ENCODE measurements at places on chromosomes 11 and 22. TPM values are rescaled to one million over a fixed set of nuclear protein-coding genes. Genes with fewer than 3 reads are reported as not detected.

- no peaks in the 10 kb centered on the region for H3K36me3 ChIP-seq
- no peak overlapping the region for H3K27ac ChIP-seq
- no peaks in the 10 kb centered on the region for H3K27me3 ChIP-seq
- no peaks in the 10 kb centered on the region for H3K4me1 ChIP-seq
- DNase-seq = peak; percentile 62
Measured at GRCh38 chr11:123475469-123475868, 45.4 kb downstream of the GRAMD1B start.

DNA sequence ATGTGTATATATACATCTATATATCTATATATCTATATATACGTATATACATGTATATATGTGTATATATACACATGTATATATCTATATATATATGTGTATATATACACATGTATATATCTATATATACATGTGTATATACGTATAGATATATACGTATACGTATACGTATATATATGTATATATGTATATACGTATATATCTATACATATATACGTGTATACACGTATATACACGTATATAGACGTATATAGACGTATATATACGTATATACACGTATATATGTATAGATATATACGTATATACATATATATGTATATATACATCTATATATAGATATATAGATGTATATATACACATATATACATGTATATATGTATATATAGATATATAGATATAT, 25.1 kb upstream of the CAPRIN1 start:
- no peak overlapping the region for H3K4me3 ChIP-seq
- no peaks in the 10 kb centered on the region for H3K27me3 ChIP-seq
- no peak for DNase-seq
- H3K4me1 ChIP-seq = peaks cover 5% of the 10 kb centered on the region

- H3K4me1 ChIP-seq = no peaks in the 10 kb centered on the region
- H3K27ac ChIP-seq = no peak overlapping the region
- H3K27me3 ChIP-seq = no peaks in the 10 kb centered on the region
- DNase-seq = no peak
- no peak overlapping the region for H3K4me3 ChIP-seq
Measured at GRCh38 chr11:20103281-20103680, 57.0 kb downstream of the DBX1 start.

DNA sequence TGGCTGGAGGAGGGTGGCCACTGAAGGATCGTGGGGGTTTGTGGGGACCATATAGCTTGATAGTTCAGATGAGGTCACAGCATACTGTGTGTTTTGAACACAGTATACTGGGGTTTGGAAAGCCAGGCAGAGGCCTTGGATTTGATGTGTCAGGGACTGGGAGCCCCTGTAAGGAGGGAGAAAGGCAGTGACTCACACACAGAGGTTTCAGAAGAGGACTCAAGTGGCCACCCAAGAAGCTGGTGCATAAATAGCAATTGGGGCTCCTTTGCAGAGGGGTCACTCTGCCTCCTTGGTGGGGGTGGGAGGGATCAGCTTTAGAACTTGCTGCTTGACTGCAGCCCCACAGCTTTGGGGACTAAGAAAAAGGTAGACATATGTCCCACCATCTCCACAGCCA, 39.3 kb downstream of the SLC5A1 start:
- no peak overlapping the region for H3K27ac ChIP-seq
- peaks cover 18% of the 10 kb centered on the region for H3K4me1 ChIP-seq
- DNase-seq = no peak
- H3K36me3 ChIP-seq = no peaks in the 10 kb centered on the region

DNA sequence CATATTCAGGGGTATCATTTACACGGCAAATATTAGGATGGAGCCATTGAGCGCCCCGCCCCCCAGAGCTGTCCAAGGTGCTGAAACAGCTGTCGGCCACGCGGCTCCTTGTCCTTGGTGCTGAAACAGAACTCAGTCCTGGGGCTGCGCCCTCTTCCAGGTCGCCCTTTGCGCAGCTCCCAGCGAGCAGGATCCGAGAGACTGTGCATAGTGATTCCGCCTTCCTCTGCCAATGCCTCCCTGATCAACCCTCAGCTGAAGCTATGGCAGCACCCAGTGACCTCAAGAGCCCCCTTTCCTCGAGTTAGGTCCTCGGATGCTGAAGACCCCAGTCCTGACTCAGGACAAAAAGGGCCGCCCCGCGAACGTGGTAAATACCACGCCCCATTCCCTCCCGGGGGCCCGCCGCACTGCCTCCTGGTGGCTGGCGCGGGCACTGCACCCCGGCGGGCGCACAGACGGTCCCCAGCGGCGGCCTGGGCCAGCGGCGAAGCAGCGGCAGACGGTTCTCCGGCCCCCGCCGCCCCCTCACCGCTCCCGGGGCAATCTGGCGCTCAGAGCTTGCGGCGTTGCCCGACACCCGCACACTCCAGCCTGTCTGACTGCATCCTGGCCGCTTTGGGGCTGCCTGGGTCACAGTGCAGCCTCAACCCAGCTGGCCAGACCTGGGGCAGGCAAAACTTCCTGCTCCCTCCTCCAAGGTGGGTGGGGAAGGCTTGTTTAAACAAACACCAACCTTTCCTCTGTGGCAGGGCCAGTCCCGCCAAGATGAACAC, 13.4 kb downstream of the SYT7 start:
- H3K4me1 ChIP-seq = no peaks in the 10 kb centered on the region
- no peak overlapping the region for H3K4me3 ChIP-seq
- H3K27ac ChIP-seq = no peak overlapping the region
- H3K27me3 ChIP-seq = peaks cover 11% of the 10 kb centered on the region
- DNase-seq = peak; percentile 90

DNA sequence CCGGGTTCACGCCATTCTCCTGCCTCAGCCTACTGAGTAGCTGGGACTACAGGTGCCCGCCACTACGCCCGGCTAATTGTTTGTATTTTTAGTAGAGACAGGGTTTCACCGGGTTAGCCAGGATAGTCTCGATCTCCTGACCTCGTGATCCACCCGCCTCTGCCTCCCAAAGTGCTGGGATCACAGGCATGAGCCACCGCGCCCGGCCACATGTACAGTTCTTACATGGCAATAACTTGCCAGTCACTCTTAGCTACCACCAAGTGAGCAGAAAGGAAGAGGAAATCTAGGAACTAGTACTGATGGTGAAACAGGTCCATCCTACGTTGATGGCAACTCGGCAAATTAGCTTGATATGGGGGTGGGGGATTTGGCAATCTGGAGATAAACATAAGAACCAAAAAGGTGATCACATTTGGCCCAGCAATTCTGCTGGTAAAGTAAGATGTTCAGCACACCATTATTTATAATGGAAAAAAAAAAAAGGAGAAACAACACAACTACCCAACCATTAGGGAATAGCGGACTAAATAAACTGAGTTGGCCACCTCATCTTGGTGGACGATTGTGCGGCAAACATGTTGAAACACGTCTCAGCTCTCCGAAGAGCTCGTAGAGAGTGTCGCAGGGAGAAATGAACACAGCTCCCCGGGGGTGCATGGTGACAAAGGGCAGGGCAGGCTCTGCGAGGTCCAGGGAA, 5.3 kb downstream of the NLRP6 start:
- H3K4me1 ChIP-seq = peaks cover 6% of the 10 kb centered on the region
- no peak for DNase-seq
- no peaks in the 10 kb centered on the region for H3K36me3 ChIP-seq
- H3K4me3 ChIP-seq = no peak overlapping the region
- no peaks in the 10 kb centered on the region for H3K27me3 ChIP-seq

DNA sequence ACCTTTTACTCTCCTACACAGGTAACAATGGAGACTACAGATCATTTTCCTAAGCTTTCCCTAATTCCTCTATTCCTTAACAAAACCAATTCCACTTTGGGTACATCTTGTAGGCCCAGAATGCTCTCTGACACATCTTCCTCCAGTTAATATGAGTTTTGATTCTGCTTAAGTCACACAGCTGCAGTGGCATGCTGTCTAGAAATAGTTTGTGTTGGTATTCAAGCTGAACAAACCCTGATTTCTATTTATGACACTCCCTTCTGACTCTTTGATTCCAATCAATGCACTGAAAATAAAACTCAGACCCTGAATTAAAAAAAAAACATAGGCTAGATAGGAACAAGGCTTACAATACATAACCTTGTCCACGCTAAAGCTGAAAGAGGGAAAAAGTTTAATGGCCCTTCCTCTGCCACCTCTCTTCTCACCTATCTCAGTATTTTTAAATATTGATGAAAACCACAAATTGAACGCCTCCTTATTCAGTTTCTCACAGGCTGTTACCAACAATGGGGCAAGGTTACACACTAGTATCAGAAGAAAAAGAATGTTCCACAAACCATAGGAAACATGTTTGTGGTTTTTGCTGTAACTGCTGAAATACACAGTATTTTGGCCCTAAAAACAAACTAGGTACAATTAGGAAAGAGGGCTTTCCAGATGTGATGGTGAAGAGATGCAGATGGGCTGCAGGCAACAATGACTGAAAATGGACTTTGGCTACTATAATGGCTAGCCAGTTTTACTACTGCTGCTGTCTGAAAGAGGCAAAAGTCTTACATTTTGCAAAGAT, 35.7 kb upstream of the GAB2 start:
- H3K4me3 ChIP-seq = no peak overlapping the region
- no peaks in the 10 kb centered on the region for H3K36me3 ChIP-seq
- no peak for DNase-seq
- H3K27me3 ChIP-seq = no peaks in the 10 kb centered on the region

DNA sequence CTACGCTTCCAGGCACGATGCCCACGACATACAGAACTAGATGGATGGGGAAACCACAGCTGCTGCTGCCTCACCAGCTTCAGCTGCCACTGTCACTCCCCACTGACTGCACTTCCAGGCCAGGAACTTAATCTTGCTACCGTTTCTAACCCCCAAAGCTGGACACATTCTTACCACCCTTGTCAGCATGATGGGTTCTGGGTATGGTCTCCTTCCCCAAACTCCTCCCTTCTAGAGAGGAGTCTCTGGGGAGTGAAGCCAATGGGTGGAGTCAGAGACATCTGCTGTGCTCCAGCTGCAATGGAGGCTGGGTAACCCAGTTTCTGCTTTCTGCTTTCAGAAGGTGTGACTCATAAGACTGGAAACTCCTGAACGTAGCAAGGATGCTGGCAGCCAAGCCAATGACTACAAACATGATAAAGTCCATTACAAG, 87.0 kb upstream of the THY1 start:
- peak; percentile 64 for DNase-seq
- no peaks in the 10 kb centered on the region for H3K4me1 ChIP-seq
- H3K4me3 ChIP-seq = no peak overlapping the region
- no peak overlapping the region for H3K27ac ChIP-seq

- H3K36me3 ChIP-seq = no peaks in the 10 kb centered on the region
- no peaks in the 10 kb centered on the region for H3K27me3 ChIP-seq
- no peak for DNase-seq
Measured at GRCh38 chr11:64130618-64131017, 35.3 kb downstream of the MACROD1 start.

GRCh38 chr22:44211256-44211945, 30.7 kb downstream of the PARVG start:
- no peak for DNase-seq
- peaks cover 2% of the 10 kb centered on the region for H3K27me3 ChIP-seq
- peaks cover 6% of the 10 kb centered on the region for H3K4me1 ChIP-seq
- H3K27ac ChIP-seq = peak overlapping the region; percentile 60
- no peaks in the 10 kb centered on the region for H3K36me3 ChIP-seq
- H3K4me3 ChIP-seq = no peak overlapping the region

- no peaks in the 10 kb centered on the region for H3K36me3 ChIP-seq
- no peak overlapping the region for H3K4me3 ChIP-seq
- peak; percentile 47 for DNase-seq
- H3K4me1 ChIP-seq = peaks cover 3% of the 10 kb centered on the region
- H3K27ac ChIP-seq = no peak overlapping the region
Measured at GRCh38 chr11:120304526-120304925, 20.6 kb upstream of the TLCD5 start.

GRCh38 chr11:1933416-1934334, 13.5 kb upstream of the MRPL23 start:
- H3K27me3 ChIP-seq = no peaks in the 10 kb centered on the region
- H3K4me1 ChIP-seq = peaks cover 17% of the 10 kb centered on the region
- H3K36me3 ChIP-seq = no peaks in the 10 kb centered on the region
- no peak overlapping the region for H3K4me3 ChIP-seq
- H3K27ac ChIP-seq = no peak overlapping the region
- DNase-seq = no peak

GRCh38 chr11:15816260-15816871, 540.0 kb downstream of the SOX6 start:
- H3K27me3 ChIP-seq = no peaks in the 10 kb centered on the region
- H3K36me3 ChIP-seq = no peaks in the 10 kb centered on the region
- peak; percentile 24 for DNase-seq
- H3K4me3 ChIP-seq = no peak overlapping the region

DNA sequence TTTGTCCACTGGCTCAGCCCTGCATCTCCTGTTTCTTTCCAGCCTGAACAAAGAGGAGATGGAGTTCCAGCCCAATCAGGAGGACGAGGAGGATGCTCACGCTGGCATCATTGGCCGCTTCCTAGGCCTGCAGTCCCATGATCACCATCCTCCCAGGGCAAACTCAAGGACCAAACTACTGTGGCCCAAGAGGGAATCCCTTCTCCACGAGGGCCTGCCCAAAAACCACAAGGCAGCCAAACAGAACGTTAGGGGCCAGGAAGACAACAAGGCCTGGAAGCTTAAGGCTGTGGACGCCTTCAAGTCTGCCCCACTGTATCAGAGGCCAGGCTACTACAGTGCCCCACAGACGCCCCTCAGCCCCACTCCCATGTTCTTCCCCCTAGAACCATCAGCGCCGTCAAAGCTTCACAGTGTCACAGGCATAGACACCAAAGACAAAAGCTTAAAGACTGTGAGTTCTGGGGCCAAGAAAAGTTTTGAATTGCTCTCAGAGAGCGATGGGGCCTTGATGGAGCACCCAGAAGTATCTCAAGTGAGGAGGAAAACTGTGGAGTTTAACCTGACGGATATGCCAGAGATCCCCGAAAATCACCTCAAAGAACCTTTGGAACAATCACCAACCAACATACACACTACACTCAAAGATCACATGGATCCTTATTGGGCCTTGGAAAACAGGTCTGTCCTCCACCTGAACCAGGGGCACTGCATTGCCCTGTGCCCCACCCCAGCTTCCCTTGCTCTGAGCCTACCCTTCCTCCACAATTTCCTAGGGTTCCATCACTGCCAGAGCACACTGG, 5.0 kb downstream of the FTH1 start:
- H3K4me1 ChIP-seq = peaks cover 21% of the 10 kb centered on the region
- H3K4me3 ChIP-seq = no peak overlapping the region
- no peak for DNase-seq
- no peaks in the 10 kb centered on the region for H3K36me3 ChIP-seq
- H3K27me3 ChIP-seq = no peaks in the 10 kb centered on the region
- H3K27ac ChIP-seq = peak overlapping the region; percentile 98

GRCh38 chr11:73374151-73374550, 2.0 kb upstream of the RELT start:
- no peak for DNase-seq
- peaks cover 11% of the 10 kb centered on the region for H3K4me1 ChIP-seq
- H3K27ac ChIP-seq = no peak overlapping the region
- no peak overlapping the region for H3K4me3 ChIP-seq
- no peaks in the 10 kb centered on the region for H3K36me3 ChIP-seq

- peaks cover 25% of the 10 kb centered on the region for H3K4me1 ChIP-seq
- no peaks in the 10 kb centered on the region for H3K36me3 ChIP-seq
- H3K27ac ChIP-seq = peak overlapping the region; percentile 23
- no peak overlapping the region for H3K4me3 ChIP-seq
- H3K27me3 ChIP-seq = no peaks in the 10 kb centered on the region
- DNase-seq = no peak
Measured at GRCh38 chr22:27436591-27436990, 365.0 kb downstream of the MN1 start.

TP53I11 gene
- 11.2 TPM for total RNA-seq

INS gene
- not detected for total RNA-seq

HBE1 gene
- 1.1 TPM for total RNA-seq
